ENCODE measurements at places on chromosomes 12 and 14. TPM values are rescaled to one million over a fixed set of nuclear protein-coding genes. Genes with fewer than 3 reads are reported as not detected.

DNA sequence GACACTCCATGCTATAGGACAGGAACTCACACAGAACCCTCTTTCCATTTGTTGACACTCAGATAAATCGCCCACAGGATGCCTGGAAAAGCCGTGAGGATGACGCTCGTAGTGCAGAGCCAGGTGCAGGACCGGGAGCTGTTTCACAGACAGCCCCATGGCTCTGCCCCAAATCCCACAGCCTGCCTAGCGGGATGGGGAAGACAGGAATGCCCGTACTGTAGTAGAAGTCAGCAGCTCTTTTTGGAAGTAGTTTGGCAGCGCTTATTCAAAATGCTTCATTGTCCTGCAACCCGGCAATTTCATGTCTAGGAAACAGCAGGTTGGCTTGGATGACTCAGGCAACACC lies 41.6 kb downstream of the JAG2 start:
- no peak for DNase-seq

DNA sequence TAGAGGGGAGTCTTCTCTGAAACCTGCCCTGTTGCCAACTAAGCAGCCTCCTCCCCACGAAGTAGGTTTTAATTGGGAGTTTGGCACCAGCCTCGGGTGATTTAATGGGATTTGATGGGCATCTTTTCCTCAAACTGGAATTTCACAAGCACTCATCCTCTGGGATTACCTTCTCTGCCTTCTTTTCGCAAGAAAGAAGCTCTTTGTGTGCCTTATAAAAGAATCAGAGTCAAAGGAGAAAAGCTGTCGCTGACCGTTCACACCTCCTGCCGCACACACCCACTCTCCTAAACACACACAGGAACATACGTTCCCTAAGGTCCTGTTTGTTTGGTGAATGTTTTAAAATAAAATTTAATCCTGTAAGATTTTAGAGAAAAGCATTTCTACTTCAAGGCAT lies 84.0 kb downstream of the PRMT8 start:
- DNase-seq = no peak

DNA sequence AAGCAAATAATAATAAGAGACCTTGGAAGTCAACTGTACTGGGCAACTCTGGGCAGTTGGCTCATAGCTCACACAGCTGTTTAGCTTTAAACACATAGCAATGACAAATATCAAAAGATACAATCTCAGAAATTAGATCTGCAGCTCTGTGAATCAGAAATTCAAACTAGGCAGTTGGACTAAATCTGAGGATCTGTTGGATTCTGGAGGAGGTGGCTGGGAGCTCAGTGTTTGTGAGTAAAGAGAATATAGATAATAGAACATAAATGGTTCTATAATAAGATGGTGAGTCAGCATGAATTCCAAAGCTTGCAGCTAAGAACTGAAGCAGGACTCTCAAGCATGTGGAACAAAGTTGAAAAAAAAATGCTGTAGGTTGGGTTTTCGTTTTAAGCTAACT lies 1949.4 kb upstream of the SEL1L start:
- DNase-seq = no peak

DNA sequence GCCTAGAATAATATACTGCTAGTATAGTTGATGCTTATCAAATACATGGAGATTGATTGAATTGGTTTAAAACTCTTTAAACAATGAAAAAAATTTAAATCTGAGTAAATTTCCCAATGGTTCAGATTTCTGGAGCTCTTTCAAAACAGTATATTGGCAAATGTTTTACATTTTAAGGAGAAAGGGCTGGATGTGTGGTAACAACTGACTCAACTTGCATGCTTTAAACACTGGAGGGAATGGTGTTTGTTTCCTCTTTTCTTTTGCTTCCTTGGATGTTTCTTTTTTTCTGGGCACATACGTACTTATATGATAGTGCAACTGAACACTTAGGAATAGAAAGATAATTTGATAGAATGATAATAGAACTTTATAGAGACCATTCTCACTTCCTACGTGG lies 73.8 kb upstream of the RFX4 start:
- DNase-seq = no peak

GRCh38 chr12:81077329-81077685 lies 572 bp upstream of the ACSS3 start:
- no peak for DNase-seq

- no peak for DNase-seq
These were observed 877.0 kb upstream of the TMEM132C start for GRCh38 chr12:127389923-127390322.

DNA sequence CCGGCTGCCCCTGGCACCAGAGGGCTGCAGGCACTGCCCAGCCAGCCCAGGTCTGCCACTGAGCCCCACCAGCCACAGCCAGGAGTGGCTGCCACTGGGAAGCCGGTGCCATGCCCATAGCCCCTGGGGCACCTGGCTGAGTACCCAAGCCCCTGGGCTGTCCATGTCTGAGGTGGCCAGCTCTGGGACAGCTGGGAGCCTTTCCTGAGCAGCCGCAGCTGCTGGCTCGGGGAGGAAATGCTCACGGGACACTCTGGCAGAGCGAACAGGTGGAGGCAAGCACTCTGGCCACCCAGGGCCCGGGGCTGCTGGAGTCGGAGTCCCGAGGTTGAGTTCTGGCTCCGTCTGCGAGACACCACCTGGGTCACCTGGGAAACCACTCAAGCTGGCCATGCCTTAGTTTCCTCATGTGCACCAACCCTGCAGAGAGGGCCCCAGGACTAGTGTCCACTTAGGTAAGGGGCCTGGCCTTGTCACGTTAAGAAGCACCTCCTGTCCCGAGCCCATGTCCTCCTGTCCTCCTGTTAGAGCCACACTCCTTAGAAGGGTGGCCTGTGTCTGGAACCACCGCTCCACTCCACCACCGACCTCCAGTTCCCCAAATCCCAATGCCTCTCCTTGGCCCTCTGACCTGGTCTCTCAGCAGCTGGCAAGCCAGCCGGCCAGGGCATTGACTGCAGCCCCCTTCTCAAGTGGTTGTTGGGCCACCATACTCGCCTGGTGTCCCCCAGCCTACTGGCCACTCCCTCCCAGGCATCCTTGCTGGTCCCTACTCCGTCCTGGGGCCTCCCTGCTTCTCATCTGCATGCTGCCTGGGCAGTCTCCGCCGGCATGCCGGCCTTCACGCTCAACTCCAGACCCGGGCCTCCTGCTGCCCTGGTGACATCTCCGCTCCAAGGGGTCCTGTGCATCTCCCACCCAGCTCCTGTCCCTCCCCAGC lies 45.3 kb downstream of the BEGAIN start:
- DNase-seq = no peak

DNA sequence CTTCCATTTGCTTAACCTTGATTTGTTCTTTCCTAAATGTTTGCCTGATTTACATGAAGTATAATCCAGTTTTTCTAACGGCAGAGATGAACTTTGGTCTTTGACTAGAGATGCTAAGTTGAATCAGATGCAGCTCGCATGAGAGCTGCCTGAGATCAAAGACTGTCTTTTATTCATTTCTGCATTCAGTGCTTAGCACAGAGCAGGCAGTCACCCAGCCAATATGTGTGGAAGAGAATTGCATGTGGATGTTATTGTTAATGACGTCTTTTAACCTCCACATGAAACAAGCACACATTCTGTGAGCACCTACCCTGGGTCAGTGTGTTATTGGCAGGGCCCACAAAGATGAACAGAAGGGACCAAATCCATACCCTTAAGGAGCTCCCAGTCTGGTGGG lies 99.2 kb downstream of the SLC5A8 start:
- no peak for DNase-seq

GRCh38 chr14:63933110-63933509 lies 80.3 kb downstream of the SYNE2 start:
- no peak for DNase-seq

DNA sequence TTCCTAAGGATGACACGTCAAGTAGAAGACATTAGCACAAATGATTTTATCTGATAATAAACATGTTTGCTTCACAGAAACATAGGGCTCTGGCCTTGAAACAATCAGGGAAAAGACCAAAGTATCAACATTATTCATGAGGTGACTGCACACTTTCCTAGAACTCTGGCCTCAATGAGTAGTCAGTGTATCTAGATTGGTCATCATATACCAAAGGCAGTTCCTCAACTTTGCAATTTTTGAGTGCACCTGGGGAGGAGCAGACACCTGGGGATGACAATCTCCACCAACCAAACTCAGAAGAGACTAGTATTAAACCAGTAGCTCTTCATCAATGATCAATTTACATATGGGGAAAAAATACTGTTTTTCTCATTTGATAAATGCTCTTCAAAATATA lies 4.5 kb downstream of the EDDM3A start:
- DNase-seq = no peak

- DNase-seq = no peak
These were observed 471 bp downstream of the MTRFR start for GRCh38 chr12:123233505-123234308.

DNA sequence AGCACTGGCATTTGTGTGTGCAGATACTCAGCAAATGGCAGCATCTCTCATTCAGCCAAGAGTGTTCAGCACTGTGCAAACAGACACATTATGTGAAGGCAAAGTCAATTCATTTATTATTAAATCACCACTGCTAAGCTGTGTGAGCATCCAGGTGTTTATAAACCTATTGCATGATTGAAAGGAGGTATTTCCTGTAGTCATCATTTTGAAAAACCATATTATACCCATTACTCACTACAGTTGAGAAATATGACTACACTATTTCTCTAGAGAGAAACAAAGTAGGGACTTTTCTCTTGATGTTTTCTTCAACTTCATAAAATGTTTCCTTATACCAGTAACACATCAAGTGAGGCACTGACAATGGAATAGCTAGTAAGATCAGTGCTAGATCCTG lies 13.7 kb downstream of the SPX start:
- no peak for DNase-seq

DNA sequence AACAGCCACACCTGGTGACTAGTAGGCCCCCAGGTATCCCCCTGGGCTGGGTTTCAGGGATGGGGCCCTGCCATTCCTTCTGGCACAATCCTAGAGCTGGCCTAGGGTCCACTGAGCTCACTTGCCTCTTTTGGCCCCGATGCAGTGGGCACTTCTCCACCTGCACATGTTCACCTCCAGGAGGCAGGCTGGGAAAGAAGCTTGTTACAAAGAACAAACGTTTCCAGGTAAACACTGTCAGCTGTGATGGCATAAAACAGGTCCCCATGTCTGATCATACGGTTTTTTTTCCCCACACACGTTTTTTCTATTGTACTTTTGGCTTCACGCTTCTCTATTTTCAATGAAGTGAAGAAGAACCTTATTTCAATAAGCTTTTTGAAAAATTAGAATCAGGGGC lies 15.8 kb upstream of the HVCN1 start:
- DNase-seq = no peak

DNA sequence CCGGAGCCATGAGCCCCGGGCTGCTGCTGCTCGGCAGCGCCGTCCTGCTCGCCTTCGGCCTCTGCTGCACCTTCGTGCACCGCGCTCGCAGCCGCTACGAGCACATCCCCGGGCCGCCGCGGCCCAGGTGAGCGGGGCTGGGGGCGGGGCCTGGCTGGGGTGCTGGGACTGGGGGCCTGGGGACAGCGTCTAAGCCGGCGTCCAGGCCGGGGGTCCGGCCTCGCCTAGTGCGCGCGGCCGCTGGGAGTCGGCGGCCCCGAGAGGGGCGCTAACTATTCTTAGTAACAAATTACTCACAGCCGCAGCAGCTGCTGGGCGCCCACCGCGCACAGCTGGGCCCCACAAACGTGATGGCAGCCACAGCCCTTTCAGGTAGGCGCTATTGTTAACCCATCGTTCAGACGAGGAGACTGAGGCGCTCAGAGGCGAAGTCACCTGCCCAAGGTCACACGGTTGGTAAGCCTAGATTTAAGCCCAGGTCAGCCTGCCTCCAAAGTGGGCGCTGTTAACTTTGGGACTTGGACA lies 374 bp downstream of the CYP46A1 start:
- no peak for DNase-seq

GRCh38 chr12:53222170-53222721 lies 9.8 kb downstream of the RARG start:
- no peak for DNase-seq

DNA sequence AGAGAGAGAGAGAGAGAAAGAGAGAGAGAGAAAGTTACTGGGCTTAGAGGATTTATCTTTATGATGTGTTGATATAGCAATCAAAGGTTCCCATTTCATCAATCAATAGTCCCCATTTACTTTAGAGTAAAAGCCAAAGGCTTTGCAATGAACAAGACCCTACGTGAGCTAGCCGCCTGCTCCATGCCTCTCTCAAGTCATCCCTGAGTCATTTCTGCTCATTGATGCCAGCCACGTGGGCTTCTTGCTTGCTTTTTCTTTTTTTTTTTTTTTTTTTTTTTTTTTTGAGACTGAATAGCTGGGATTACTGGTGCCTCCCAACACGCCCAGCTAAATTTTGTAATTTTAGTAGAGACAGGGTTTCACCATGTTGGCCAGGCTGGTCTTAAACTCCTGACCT lies 70.9 kb downstream of the GPR135 start:
- DNase-seq = no peak

GRCh38 chr14:78612666-78613065 lies 442.5 kb downstream of the NRXN3 start:
- DNase-seq = no peak

DNA sequence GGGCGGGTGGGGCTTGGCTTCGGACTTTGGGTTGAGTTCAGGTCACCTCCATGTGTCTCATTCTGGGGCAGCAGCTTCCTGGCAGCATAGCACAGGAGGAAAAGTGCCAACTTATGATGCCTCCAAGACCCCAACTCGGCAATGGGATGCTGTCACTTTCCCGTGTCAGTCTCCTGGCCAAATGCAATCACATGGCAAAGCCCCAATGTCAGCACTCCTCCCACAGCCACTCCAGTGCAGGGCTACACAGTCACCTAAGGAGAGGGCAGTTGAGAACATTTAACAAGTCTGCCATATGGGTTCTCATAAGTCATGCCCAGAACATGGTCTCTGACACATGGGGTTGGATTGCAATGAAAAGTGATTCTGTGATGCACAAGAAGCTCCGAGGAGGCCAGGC lies 26.7 kb downstream of the ELK3 start:
- DNase-seq = no peak

DNA sequence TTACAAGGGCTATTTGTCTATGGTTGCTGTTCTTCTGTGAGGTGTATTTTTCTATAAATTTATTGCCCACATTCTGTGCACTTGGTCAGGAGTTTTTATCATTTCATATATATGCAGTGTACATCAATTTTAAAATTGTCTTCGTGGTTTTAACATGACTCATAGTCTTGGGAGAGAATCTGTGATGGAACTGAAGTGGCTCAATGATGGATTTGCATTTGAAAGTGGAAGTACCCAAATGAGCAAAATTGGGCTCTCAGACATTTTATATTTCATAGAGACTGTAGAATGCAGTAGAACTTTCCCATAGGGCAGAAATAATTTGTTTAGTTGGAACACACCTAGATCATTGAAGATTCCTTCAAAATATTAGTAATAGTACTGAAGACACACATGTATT lies 1.9 kb upstream of the SCFD1 start:
- no peak for DNase-seq

The SLC6A12 gene
- 0.37 TPM for total RNA-seq

The NRL gene
- total RNA-seq = 1.8 TPM

The PLEKHG7 gene
- total RNA-seq = not detected

The TAS2R13 gene
- 0.74 TPM for total RNA-seq

The TOX4 gene
- total RNA-seq = 70.1 TPM

The FITM1 gene
- total RNA-seq = 1.0 TPM

The ZNF10 gene
- total RNA-seq = 6.3 TPM

The ST8SIA1 gene
- 0.39 TPM for total RNA-seq

The TMEM132D gene
- total RNA-seq = not detected

The TAS2R43 gene
- 1.8 TPM for total RNA-seq

The STAT6 gene
- 333 TPM for total RNA-seq

The SMIM10L1 gene
- 10.8 TPM for total RNA-seq

The MAP3K12 gene
- 14.7 TPM for total RNA-seq

Data from activated T-helper 2 cell treated with anti-CD3 and anti-CD28 coated beads, Interferon-gamma antibody, Interleukin-2, Interleukin-4, amounts not matched to agents 10 μg/mL and 5 μg/mL and 100 μg/mL, durations not matched to agents 14 hours and 24 hours and 36 hours (primary cell).